Glutamatergic neuron (in vitro differentiated cells): ENCODE measurements at places on chromosomes 11 and 22. TPM values are rescaled to one million over a fixed set of nuclear protein-coding genes. Genes with fewer than 3 reads are reported as not detected.

Gene DDX25
- 11.3 TPM for total RNA-seq

GRCh38 chr11:76025068-76025467 is 181.2 kb downstream of the WNT11 start:
- no peaks in the 10 kb centered on the region for H3K4me1 ChIP-seq
- H3K4me3 ChIP-seq = no peak overlapping the region
- no peaks in the 10 kb centered on the region for H3K27me3 ChIP-seq

DNA sequence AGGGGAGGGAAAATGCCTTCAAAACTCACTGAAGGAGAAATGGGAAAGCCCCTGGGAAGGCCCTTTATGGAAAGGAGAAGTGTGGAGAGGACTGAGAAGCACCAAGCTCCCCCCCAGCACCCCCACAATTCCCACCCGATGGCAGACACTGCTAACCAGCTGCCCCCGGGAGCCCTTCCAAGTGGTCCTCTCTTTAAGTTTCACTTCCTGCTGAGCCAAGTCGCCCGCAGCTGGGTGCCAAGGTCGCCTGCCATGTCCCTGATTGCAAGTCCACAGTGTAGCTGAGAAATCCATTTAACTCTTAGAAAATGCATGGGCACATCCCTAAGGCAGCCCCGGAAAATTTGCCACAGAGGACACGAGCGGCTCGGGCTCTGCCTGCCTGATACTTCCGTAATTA is 68.2 kb downstream of the GALNT18 start:
- H3K27me3 ChIP-seq = no peaks in the 10 kb centered on the region
- H3K4me3 ChIP-seq = no peak overlapping the region

Gene NTM
- total RNA-seq = 1.2 TPM

Gene UPK3A
- total RNA-seq = not detected

Gene ACAT1
- 39.4 TPM for total RNA-seq

DNA sequence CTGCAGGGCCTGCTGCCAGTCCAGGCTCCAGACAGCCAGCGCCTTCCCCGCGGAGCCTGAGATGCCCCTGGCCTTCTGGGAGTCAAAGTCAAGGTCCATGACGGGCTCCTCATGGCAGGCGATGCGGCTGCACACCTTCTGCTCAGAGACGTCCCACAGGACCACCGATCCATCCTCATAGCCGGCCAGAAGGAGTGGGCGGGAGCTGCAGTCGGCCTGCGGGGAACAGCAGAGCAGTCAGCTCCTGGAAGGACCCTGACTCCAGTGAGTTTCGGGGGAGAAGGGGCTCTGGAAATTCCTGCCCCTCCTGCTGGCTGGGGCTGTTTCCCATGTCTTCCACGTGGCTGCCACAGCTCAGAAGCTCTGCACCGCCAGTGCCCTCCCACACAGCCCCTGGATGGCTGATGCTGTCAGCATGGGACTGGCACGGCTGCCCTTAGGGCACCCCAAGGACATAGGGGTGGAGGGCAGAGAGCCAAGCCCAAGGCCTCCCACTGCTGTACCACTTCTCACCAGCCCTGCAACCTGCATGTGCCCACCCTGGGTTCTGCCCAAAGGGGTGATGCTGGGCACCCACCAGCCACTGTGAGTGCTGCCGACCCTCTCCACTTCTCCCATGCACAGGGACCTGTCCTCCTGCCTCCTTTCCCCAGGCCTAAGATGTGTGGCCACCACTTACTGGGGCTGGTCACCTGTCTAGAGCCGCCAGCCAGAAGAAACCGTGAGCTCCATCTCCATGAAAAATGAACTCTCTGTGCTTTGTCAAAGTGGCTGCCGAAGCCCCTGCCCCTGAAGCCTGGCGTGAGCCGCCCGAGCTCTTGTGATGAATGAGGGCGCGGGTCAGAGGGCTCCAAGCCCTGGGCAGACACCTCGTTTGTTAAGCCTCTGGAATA is 41.7 kb downstream of the TBX1 start:
- peaks cover 7% of the 10 kb centered on the region for H3K27me3 ChIP-seq
- DNase-seq = peak; percentile 67
- peaks cover 19% of the 10 kb centered on the region for H3K4me1 ChIP-seq
- H3K36me3 ChIP-seq = no peaks in the 10 kb centered on the region

Gene PANX2
- total RNA-seq = 1.8 TPM

- no peak overlapping the region for H3K4me3 ChIP-seq
- no peak overlapping the region for H3K27ac ChIP-seq
- peaks cover 10% of the 10 kb centered on the region for H3K27me3 ChIP-seq
- DNase-seq = no peak
Measured at GRCh38 chr11:74721479-74721835, 9.8 kb downstream of the CHRDL2 start.

Gene ALG8
- 30.3 TPM for total RNA-seq

GRCh38 chr11:90448256-90448655 is 225.4 kb upstream of the CHORDC1 start:
- no peaks in the 10 kb centered on the region for H3K27me3 ChIP-seq
- no peak overlapping the region for H3K27ac ChIP-seq
- H3K36me3 ChIP-seq = no peaks in the 10 kb centered on the region
- no peaks in the 10 kb centered on the region for H3K4me1 ChIP-seq
- no peak overlapping the region for H3K4me3 ChIP-seq

Gene SULT4A1
- 79.5 TPM for total RNA-seq

DNA sequence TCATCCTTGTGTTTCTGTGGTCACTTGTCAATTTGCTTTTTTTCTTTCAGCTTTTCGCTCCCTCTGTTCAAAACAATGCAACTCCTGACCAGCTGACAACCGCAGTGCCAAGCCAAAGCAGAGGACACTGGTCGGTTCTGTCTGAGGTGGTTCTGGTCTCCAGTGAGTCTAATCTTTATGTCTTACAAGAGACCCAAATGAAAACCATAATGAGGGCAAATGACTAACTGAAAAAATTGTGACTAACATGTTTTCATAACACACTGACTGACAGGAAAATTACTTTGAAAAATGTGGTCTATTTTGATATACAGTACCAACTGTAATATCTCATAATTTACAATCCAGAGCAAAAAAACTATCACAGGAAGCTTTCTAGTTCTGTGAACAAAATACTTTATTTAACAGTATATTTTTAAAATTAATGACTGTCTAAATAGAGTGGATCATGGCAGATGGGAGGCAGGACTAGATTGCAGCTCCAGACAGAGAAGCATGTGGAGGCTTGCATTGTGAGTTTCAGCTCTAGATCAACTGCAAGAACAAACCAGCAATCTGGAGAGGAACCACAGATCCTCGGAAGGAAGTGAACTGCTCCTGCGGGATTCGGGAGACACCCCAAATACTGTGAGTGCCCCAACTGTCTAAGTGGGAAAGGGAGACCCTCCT is 311.8 kb downstream of the SBF2 start:
- H3K36me3 ChIP-seq = peaks cover 5% of the 10 kb centered on the region
- H3K27ac ChIP-seq = no peak overlapping the region
- H3K4me3 ChIP-seq = no peak overlapping the region

GRCh38 chr22:20979243-20979809 is 2.8 kb upstream of the LZTR1 start:
- no peaks in the 10 kb centered on the region for H3K36me3 ChIP-seq
- H3K27me3 ChIP-seq = peaks cover 9% of the 10 kb centered on the region
- DNase-seq = peak; percentile 60
- peak overlapping the region; percentile 77 for H3K4me3 ChIP-seq

DNA sequence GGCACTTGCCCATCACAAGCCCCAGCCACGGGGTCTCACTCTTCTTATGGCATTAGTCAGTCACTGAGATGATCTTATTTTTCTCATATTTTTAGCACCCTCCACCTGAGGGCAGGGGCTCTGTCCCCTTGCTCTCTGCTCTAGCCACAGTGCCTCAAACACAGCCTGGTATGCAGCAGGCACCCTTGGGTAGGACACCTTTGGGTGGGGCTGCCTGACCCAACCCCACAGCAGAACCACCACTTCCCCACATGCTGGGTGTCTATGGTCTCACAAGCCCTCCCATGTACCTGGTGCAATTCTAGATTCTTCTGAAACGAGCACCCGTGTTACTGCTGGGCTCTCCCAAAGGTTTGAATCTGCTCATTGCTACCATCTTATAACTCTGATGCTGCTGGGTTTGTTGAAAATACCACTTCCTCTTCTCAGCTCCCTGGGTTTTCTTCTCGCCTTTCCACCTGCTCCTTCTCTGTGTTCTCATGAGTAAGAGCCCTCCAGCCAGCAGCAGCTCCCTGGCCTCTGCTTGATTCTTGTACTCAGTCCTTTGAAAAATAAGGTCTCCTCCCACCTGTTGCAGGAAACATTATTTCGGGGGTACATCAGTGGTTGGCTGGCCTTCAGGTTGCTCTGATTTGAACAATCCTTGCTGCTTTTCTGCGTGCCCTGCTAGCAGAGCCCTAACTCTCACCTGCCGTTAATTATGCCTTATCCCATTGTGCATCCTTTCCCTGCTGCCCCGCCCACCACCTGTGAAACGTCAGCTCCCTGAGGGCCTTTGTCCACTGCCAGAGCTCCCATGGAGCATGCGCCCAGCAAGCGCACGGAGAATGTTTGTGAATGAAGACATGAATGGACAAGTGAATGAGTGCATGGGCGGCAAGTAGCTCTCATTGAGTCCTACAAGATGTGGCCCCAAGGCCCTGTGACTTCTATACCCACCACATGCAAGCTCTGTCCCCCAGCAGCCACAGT is 1181.6 kb downstream of the TBC1D22A start:
- no peaks in the 10 kb centered on the region for H3K4me1 ChIP-seq
- no peak overlapping the region for H3K4me3 ChIP-seq
- H3K36me3 ChIP-seq = peaks cover 8% of the 10 kb centered on the region
- no peak for DNase-seq
- no peak overlapping the region for H3K27ac ChIP-seq

DNA sequence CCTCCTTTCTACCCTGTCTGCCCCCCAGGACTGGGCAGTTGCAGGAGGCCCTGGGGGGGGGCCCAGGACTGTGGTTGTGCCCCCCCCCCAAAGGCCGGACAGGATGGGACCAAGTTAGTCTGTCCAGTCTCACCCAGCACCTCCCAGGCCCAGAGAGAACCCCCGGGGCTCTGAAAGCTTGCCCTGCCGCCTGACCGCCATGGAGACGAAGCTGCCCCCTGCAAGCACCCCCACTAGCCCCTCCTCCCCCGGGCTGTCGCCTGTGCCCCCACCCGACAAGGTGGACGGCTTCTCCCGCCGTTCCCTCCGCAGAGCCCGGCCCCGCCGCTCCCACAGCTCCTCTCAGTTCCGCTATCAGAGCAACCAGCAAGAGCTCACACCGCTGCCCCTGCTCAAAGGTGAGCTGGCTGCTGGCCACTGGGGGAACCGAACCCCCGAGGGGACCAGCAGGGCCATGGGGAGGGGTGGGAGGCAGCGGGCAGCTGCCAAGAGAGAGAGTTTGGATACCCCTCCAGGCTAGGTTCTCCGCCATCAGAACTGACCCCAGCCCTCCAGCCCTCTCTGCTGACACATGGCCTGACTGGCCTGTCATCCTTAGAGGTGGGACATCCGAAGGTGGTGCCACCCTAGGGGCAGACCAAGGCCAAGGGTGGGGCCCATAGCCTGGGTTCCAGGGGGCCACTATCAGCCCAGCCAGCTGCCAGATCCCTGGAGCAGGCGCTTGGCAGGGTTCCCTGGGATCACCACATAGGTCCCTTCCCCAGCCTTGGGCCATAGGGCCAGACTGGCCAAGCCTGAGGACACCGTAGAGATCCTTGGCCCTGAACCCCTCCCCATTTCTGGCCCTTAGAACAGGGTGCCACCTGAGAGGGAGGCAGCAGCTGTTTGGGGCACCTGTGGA is 1.3 kb downstream of the PPP2R5B start:
- peaks cover 4% of the 10 kb centered on the region for H3K36me3 ChIP-seq
- H3K27me3 ChIP-seq = peaks cover 4% of the 10 kb centered on the region
- H3K4me1 ChIP-seq = peaks cover 5% of the 10 kb centered on the region

Gene OR5B21
- not detected for total RNA-seq

Gene CLDN5
- 7.4 TPM for total RNA-seq

- H3K4me3 ChIP-seq = no peak overlapping the region
- H3K27ac ChIP-seq = no peak overlapping the region
- no peaks in the 10 kb centered on the region for H3K4me1 ChIP-seq
- no peaks in the 10 kb centered on the region for H3K27me3 ChIP-seq
- DNase-seq = no peak
- no peaks in the 10 kb centered on the region for H3K36me3 ChIP-seq
Measured at GRCh38 chr11:86416494-86416893, 41.8 kb downstream of the CCDC81 start.

Gene RASL10A
- total RNA-seq = 1.3 TPM

Gene FGF4
- 0.37 TPM for total RNA-seq

- no peak for DNase-seq
- no peak overlapping the region for H3K4me3 ChIP-seq
- no peaks in the 10 kb centered on the region for H3K4me1 ChIP-seq
- no peak overlapping the region for H3K27ac ChIP-seq
- no peaks in the 10 kb centered on the region for H3K36me3 ChIP-seq
Measured at GRCh38 chr11:116906479-116906878, 69.1 kb upstream of the APOA1 start.

DNA sequence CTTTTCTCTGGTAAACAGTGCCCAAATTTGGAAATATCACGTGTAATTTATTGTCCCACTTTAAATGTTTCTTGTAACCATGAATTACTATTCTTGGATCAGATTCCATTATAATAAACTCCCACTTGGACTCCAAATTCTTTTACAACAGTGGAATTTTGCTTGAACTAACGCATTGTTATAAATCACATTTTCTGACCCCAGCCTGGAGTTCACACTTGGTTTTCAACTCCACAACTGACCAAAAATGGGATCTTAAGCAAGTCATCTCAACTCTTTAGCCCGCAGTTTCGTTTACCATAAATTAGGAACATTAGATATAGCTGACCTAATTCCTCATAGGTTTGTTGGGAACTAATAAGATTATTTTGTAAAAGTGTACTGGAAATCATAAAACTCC is 336.8 kb upstream of the NCAM1 start:
- H3K4me1 ChIP-seq = no peaks in the 10 kb centered on the region
- H3K27me3 ChIP-seq = no peaks in the 10 kb centered on the region
- H3K36me3 ChIP-seq = peaks cover 5% of the 10 kb centered on the region
- H3K4me3 ChIP-seq = no peak overlapping the region
- H3K27ac ChIP-seq = no peak overlapping the region

DNA sequence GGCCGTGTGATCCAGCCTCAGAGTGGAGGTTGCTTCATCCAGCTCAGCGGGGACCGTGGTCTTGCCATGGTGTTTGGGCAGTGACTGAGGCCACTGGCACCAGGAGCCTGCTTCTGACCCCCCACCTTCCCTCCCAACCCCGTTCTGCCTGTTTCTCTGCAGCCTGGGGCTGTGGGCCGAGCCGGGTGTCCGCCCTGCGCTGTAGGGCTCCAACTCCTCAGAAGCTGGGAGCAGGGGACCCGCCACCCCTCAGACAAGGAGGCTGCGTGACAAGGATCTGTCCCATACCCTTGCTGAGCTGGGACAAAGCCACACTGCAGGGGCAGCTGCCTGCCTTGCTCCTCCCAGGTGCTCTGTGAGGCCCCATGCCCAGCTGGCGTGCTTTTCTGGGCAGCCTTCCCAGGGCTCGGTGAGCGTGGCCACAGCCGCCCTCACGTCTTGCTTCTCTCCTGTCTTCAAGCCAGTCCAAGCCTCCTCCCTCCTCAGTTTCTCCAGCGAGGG is 11.7 kb upstream of the ARFGAP3 start:
- H3K36me3 ChIP-seq = no peaks in the 10 kb centered on the region
- DNase-seq = no peak
- peaks cover 3% of the 10 kb centered on the region for H3K27me3 ChIP-seq
- H3K4me1 ChIP-seq = no peaks in the 10 kb centered on the region

- H3K27ac ChIP-seq = no peak overlapping the region
- no peaks in the 10 kb centered on the region for H3K4me1 ChIP-seq
- DNase-seq = no peak
- H3K4me3 ChIP-seq = no peak overlapping the region
Measured at GRCh38 chr11:36738292-36738861, 140.3 kb upstream of the RAG2 start.
